ENCODE measurements at places on chromosomes 7 and 10. TPM values are rescaled to one million over a fixed set of nuclear protein-coding genes. Genes with fewer than 3 reads are reported as not detected.

GRCh38 chr7:2698581-2699288 is 10.7 kb downstream of the AMZ1 start:
- H3K27me3 ChIP-seq: no peaks in the 10 kb centered on the region
- no peak for DNase-seq
- H3K4me3 ChIP-seq: no peak overlapping the region
- no peaks in the 10 kb centered on the region for H3K36me3 ChIP-seq
- no peaks in the 10 kb centered on the region for H3K4me1 ChIP-seq
- no peak overlapping the region for H3K27ac ChIP-seq

DNA sequence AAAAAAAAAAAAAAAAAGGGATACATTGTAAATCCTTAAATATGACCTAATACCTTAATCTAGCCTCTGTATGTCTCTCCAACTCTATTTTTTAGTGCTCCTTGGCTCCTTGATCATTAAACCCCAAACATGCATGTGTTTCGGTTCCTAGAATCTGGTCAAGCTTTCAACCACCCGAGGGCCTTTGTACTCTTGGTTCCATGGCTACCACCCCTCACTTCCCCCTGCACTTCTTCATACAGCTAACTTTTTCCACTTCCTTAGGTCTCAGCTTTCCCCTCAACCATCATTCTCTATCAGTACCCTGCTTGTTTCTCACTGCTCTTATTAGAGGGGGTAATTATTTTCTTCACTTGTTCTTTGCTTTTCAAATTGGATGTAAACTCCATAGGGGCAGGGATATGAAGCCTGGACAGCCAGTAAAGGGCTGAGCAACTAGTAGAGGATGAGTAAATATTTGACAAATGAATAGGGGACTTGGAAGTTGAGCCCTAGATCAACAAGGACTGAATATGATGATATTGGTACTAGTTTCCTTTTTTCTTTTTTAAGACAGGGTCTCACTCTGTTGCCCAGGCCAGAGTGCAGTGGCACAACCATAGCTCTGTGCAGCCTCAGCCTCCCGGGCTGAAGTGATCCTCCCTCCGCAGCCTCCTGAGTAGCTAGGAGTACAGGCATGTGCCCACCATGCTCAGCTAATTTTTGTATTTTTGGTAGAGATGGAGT is 4.3 kb upstream of the GDI2 start:
- no peaks in the 10 kb centered on the region for H3K36me3 ChIP-seq
- no peaks in the 10 kb centered on the region for H3K4me1 ChIP-seq
- no peaks in the 10 kb centered on the region for H3K27me3 ChIP-seq
- no peak for DNase-seq
- H3K27ac ChIP-seq: no peak overlapping the region
- H3K4me3 ChIP-seq: no peak overlapping the region

GRCh38 chr10:116809483-116810119 is 39.7 kb upstream of the ENO4 start:
- H3K36me3 ChIP-seq: no peaks in the 10 kb centered on the region
- H3K27ac ChIP-seq: no peak overlapping the region
- H3K4me3 ChIP-seq: no peak overlapping the region
- peaks cover 24% of the 10 kb centered on the region for H3K27me3 ChIP-seq

- no peaks in the 10 kb centered on the region for H3K27me3 ChIP-seq
- H3K4me3 ChIP-seq: no peak overlapping the region
- H3K4me1 ChIP-seq: no peaks in the 10 kb centered on the region
Observed at GRCh38 chr7:45268013-45268412, 110.4 kb downstream of the RAMP3 start.

GRCh38 chr10:106959521-106959920 is 205.0 kb downstream of the SORCS1 start:
- no peaks in the 10 kb centered on the region for H3K27me3 ChIP-seq
- no peaks in the 10 kb centered on the region for H3K4me1 ChIP-seq
- DNase-seq: no peak
- no peak overlapping the region for H3K27ac ChIP-seq

DNA sequence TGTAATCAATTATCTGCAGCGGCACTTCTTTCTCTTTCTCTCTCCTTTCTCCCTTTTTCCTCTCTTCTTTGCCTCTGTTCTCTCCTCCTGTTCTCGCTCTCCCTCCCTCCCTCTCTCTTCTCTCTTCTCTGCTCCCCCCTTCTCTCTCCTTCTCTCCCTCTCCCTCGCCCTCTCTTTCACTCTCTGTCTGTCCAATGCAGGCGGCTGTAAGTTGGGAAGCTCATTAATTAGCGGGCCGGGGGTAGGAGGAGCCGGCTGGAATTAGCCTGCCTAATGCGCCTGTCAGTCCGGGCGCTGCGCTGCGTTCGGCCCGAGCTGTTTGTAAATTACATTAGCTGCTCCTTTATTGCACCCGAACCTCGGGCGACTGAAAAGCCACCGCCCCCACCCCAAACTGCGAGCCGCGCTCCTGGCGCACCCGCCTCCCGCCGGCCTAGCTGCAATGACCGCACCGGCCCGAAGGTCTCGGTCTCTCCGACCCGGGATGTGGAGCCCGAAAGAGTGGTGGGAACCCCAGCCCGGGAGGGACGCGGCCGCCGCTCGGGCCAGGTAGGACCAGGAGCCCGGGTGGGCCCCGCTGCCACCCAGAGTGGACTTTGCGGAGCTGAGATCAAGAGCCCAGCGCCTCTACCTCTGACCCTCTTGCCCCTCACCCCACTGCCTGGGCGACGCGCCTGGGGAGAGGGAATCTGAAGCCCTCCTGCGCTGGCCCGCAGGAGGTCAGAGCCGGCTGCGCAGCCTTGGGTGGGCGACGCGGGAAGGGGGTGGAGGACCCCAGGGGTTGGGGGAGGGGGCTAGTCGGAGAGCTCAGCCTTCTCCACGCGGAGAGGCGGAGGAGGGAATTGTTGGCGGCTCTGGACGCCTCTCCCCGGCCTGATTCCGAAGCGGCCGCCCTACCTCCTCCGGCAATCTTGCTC is at the start of gene LBX1:
Gene LBX1 (minus strand): TSS at position 198 of the 917 bp plus-strand sequence. CDS start 648 bp downstream, outside the sequence.
- peaks cover 17% of the 10 kb centered on the region for H3K27me3 ChIP-seq
- no peaks in the 10 kb centered on the region for H3K36me3 ChIP-seq
- peaks cover 14% of the 10 kb centered on the region for H3K4me1 ChIP-seq
- H3K4me3 ChIP-seq: peak within 1 kb of the TSS; percentile 23
- DNase-seq: no peak

DNA sequence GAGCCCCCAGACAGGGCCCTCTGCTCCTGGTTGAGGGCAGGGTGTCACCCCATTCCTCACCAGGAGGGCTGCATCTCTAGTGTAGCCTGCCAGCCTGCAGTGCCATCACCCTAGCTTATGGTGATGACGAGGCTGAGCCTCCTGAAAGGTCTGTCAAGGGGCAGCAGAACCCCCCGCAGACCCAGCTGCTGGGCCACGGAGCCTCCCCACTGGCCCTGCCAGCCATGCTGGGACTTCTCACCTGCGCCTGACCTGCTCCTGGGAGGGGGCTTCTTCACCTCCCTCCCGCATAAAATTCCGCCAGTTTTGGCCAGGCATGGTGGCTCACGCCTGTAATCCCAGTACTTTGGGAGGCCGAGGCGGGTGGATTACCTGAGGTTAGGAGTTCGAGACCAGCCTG is 40.4 kb upstream of the RASGEF1A start:
- no peak for DNase-seq
- no peak overlapping the region for H3K27ac ChIP-seq
- H3K4me1 ChIP-seq: peaks cover 4% of the 10 kb centered on the region
- no peak overlapping the region for H3K4me3 ChIP-seq
- H3K36me3 ChIP-seq: no peaks in the 10 kb centered on the region
- no peaks in the 10 kb centered on the region for H3K27me3 ChIP-seq

- no peaks in the 10 kb centered on the region for H3K36me3 ChIP-seq
- H3K4me3 ChIP-seq: no peak overlapping the region
- H3K27ac ChIP-seq: no peak overlapping the region
- no peaks in the 10 kb centered on the region for H3K27me3 ChIP-seq
- no peak for DNase-seq
Observed at GRCh38 chr7:133436014-133436428, 183.1 kb downstream of the EXOC4 start.

DNA sequence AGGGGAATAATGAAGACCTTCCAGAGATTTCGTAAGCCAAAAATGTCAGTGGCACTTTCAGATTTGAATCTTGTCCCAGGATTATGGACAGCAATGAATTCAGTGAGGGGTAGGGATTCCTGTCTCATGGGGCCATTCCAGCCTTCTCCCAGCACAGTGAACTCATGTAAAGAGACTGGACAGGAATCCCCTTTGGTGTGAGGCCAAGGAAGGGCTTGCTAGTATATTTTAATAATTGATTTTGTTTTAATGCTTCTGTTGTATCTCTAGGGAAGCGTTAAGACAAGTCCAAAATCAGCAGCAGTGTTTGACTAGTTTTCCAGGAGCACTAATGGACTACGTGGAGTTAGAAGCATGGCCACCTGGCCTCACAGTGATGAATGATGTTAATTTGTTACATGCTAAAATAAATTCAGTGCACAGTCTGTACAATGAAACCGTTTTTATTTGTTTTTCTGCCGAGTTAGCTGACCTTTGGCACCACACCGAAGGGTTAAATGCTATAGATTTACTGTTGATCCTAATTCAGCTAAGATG is 214.0 kb upstream of the DKK1 start:
- H3K27ac ChIP-seq: no peak overlapping the region
- no peaks in the 10 kb centered on the region for H3K27me3 ChIP-seq
- H3K4me3 ChIP-seq: no peak overlapping the region
- no peak for DNase-seq

DNA sequence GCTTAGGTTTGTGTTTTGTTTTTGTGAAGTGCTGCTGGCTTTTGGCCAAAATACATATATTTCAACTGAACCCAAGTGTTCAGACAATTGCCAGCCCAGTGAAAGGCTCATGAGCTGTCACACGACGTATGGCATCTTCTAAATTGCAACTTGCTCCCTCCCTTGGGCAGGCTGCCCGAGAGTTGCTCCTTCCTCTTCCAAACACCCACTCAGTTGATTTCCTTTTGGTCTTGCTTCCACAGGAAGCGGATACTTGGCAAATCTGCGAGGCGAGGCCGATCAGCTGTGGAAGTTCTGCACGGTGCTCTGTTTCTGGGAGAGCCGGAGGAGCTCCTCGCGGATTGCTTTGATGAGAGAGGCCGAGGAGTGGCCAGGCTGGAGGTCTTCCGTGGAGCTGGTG is 39.6 kb upstream of the ATP6V0A4 start:
- no peaks in the 10 kb centered on the region for H3K4me1 ChIP-seq
- H3K4me3 ChIP-seq: no peak overlapping the region
- H3K36me3 ChIP-seq: no peaks in the 10 kb centered on the region
- no peak for DNase-seq
- H3K27me3 ChIP-seq: no peaks in the 10 kb centered on the region

DNA sequence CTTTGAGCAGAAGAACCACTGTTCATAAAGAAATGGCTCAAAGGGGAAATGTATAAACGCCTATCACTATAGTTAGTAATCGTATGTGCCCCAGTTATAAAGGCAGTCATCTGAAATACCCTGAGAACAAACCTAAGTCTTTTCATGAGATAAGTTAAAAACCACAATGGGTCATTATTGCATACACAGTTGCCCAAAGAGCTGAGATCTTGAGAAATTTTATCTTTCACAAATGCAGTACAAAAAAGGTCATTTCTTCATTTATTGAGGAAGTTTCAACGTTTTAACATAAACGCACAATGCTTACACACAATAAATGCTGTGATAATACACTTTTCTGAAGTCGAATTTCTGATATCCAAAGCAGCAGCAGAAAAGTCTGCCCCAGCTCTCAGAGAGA is 114.4 kb downstream of the MICU1 start:
- H3K4me3 ChIP-seq: no peak overlapping the region
- no peaks in the 10 kb centered on the region for H3K4me1 ChIP-seq
- H3K36me3 ChIP-seq: no peaks in the 10 kb centered on the region
- no peaks in the 10 kb centered on the region for H3K27me3 ChIP-seq
- DNase-seq: no peak

DNA sequence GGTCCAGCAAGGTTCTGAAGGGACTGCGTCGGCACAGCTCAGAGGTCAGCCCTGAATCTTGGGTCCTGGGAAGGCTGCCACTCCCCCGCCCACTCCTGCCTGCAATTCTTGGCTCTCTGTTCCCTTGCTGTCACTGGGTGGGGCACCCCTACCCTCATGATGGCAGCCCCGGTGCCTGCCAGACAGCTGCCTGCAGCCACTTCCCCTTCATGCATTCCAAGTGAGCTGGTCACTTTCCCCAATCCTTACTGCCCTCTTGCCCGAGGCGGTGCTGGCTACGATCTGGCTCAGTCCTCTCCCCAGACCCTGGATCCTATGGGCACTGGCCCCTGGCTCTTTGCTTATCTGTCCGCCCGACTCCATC is 14.2 kb downstream of the MYL10 start:
- no peaks in the 10 kb centered on the region for H3K27me3 ChIP-seq
- DNase-seq: no peak
- H3K4me3 ChIP-seq: no peak overlapping the region
- H3K4me1 ChIP-seq: no peaks in the 10 kb centered on the region
- H3K27ac ChIP-seq: no peak overlapping the region

DNA sequence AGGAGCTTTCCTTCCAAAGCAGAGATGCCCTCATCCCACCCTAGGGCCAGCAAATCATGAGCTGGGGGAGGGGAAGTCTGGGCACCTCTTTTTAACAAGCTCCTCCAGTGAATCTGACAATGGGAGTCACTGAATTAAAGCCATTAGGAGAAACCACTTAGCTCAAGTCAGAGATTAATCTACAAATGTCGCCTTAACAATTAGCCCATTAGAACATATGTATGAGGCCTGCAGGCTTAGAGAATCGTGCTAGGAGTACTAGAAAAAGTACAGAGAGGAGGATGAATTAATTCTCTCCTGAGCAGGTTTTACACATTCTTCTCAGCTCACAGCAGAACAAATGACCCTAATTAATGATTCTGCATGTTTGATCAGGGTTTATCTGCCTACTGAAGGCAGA is 381.3 kb downstream of the KCNMA1 start:
- H3K36me3 ChIP-seq: no peaks in the 10 kb centered on the region
- no peaks in the 10 kb centered on the region for H3K4me1 ChIP-seq
- no peak for DNase-seq
- no peak overlapping the region for H3K4me3 ChIP-seq
- no peaks in the 10 kb centered on the region for H3K27me3 ChIP-seq
- H3K27ac ChIP-seq: no peak overlapping the region

GRCh38 chr10:93383562-93383981 is 98.6 kb downstream of the MYOF start:
- peak overlapping the region; percentile 86 for H3K27ac ChIP-seq
- H3K4me1 ChIP-seq: no peaks in the 10 kb centered on the region
- H3K36me3 ChIP-seq: no peaks in the 10 kb centered on the region
- no peak for DNase-seq

DNA sequence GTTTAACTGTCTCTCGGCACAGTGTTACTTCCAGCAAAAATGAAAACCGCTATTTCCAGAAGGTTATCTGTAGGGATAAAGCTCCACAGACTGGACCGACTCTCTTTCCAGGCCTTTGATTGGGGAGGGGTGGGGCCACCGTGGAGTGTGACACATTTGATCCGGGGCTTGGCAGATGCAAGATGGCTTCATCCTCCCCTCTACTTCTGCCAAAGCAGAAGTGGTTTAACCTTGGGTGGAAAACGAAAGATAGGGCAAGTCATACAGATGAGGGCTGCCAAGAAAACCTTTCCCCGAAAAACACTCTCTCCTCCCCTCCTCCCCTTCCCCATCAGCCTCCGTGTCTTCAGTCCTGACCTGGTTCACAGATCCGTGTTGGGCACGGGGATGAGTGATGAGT is 139.7 kb upstream of the SH2B2 start:
- no peaks in the 10 kb centered on the region for H3K4me1 ChIP-seq
- no peaks in the 10 kb centered on the region for H3K36me3 ChIP-seq
- H3K27me3 ChIP-seq: no peaks in the 10 kb centered on the region

Gene ITPRID1
- 2.6 TPM for total RNA-seq

Gene TRIM73
- 2.2 TPM for total RNA-seq

Gene HGF
- 8.5 TPM for total RNA-seq

Gene POT1
- total RNA-seq: 19.7 TPM

Gene PPP1R17
- not detected for total RNA-seq
